ENCODE measurements at places on chromosomes 7 and 10.

DNA sequence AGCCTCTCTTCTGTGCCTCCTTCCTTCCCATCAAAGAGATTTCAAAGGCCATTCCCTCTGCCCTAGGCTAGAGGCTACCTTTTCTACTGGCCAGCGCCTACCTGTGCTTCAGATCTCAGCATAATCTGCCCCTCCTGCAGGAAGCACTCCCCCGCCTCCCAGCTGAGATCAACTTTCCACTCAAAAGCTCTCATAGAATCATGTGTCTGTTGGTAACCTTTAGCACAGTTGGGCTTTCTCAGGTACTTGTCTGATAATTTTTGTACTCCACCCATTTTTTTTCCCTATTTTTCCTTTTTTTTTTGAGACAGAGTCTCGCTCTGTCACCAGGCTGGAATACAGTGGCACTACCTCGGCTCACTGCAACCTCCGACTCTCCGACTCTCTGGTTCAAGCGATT, 231.0 kb upstream of the PRSS58 start:
- DNase-seq: no peak

DNA sequence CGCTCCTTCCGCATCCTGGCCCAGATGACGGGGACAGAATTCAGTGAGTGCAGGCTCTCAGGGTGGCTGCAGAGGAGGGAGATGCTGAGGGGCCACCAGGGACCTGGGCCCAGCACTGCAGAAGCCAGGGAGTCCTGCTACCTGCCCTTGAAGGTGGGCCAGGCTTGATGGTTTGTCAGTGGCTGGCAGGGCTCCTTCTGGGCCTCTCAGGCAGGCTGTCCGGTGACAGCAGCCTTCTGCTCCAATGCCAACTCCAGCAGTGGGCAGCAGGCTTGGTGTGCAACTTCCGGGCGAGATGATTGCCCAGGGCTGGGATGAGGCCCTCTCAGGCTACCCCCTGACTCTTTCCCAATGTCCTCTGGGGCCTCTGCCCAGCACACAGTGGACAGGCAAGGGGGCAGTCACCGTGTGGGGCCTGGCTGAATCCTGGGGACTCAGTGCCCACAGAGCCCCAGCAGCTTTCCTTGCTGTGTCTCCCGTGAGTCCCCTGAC, 23.8 kb downstream of the LDB3 start:
- DNase-seq: no peak

DNA sequence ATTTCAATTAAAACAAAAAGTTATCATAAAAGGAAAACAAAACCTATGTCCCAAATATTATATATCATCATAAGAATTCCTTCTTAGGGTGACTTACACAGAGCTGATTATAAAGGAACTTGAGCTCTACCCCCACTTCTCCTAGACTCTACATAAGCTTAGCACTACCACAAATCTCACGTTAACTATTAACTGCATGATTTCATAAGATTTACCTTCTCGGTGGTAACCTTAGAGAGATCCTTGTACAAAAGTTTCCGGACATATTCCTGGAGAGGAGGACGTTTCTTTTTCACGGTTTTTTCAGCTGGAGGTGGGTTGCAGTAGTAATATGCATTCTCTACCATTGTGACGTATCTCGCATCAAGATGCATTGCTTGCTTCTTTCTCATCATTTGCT, 83.7 kb downstream of the UPF2 start:
- DNase-seq: no peak

GRCh38 chr10:105534086-105534485, 893.0 kb downstream of the SORCS3 start:
- DNase-seq: no peak

GRCh38 chr7:18889436-18889835, 228.0 kb downstream of the TWIST1 start:
- DNase-seq: no peak

- no peak for DNase-seq
Observed at GRCh38 chr7:35498416-35498815, 196.5 kb downstream of the HERPUD2 start.

GRCh38 chr7:22723181-22723601, 3.8 kb upstream of the IL6 start:
- no peak for DNase-seq

GRCh38 chr7:135209225-135209834, 2.0 kb downstream of the WDR91 start:
- DNase-seq: no peak

DNA sequence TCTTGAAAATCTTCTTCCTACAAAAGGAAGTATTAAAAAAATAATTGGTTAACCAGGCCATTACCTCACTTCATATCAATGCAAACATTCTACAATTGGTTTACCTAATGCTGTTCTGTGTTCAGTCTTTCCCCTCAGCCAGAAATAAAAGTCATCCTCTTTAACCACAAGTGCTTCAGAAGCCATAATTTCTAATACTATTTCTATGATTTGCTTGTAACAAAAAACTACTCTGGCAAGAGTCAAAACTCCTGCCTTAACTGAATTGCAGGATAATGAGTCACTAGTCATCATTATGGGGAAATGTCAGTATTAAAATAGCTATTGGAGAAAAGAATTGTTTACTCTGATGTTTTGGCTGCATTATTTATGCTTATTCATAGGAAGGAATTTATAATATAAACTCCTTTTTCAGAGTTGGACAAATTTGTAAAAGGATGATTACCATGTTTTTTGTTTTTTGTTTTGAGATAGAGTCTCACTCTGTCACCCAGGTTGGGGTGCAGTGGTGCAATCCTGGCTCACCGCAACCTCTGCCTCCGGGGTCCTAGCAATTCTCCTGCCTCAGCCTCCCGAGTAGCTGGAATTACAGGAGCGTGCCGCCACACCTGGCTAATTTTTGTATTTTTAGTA, 55.5 kb upstream of the ODAD2 start:
- DNase-seq: no peak

DNA sequence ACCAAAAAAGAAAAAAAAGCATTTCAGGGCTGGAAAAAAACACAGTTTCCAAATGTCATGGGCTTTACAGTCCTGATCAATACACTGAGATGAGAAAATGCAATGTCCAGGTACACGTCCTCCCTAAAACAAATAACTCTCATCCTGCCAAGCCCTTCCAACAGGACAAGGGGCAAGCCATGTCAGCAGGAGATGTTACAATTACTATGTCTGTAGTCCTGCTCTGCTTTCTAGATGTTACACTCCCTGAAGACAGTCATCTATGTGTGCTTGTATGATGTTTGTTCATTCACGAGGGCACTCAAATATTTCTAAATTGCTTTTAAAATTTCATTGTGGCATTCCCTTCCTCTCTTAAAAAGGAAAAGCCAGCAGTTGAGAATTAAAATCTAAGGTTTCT, 103.2 kb downstream of the SORBS1 start:
- no peak for DNase-seq

- no peak for DNase-seq
Observed at GRCh38 chr10:81179324-81179723, 641.6 kb downstream of the SH2D4B start.

- DNase-seq: no peak
Observed at GRCh38 chr10:1169186-1169885, 113.2 kb downstream of the WDR37 start.

DNA sequence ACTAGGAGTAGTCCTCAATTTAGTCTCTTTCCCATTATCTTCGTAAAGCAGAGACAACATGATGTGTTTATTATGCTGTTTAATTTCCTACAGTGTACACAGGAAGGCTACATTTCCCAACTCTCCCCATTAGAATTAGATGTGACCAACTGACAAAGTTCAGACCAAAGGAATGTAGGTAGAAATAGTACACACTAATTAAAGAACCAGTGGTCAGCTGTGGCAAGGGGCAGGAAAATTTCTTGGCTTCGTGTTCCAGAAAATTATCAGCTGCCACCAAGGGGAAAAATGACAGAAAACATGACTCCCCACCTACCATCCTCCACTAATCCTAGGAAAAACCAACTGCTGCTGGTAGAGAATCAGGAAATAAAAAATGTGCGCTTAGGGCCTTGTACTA, 125.6 kb downstream of the PPP1R3A start:
- DNase-seq: no peak

DNA sequence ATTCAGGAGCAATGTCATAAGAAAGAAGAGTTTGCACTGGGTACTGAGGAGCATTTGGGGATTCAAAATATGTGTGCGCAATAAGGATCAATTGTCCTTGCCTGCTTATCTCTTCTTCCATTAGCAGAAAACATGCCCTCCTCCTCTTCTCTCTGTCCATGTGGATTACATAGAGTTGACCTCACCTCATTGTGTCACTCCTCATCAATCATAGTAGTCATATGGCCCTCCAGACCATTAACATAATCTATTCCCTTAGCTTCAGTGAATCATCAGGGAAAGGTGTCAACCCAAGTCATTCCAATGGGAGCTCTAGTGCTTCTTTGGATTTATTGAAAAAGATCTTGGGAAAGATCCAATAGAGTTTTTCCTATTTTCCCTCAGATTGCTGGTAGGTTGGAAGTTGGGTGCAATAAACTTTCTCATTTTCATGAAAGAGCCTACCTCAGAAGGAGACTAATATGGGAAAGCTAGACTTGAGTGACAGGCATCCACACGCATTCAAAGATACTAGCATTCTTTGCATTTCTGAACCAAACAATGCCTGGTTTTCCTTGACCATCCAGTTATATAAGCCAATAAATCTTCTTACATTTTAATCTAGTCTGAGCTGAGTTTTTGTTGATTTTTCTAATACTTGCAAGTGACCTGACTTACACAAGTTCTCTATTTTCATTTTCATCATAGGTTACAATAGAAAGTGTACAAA, 71.5 kb upstream of the FAM13C start:
- no peak for DNase-seq

DNA sequence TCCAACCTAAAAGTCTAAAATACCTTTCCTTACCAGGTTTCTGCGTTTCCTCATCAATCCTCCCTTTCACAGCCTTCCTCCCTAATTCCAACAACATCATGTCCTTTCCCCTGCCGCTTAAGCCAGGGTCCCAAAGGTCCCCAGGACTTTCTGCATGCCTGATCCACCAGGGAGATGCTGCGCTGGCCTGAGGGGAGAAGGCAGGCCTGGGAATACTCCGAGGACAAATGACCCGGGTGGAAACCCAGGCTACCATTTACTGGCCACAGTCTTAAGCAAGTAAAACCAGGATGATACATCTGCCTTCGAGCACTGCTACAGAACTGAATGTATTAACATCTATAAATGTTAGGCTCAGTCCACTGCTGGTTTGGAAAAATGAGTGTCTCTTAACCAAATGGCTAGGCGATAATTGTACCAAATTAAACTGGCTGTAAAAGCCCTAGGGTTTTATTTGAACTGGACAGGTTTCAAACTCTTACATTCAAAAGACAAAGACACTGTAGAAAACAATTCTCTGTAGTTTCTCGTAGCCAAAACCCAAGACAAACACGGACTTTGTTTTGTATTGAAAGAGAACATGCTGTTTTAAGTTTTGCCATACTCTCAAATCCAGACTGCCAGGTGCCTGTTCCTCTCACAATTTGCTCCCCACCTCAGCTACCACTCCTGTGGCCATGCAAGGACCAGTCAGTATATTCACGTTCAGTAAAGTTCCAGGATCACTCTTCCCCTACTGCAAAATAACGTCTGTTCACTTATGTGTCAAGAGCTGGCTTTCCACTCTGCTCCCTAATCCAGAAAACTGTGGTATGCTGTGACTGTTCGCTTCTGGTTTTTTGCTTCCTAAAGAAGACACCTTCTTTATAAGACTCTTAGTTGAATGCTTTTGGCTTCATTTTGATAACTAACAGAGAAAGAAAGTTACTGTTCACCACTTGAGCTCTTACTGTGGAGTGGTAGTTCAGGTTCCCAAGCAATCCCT, 145.7 kb downstream of the RNF216 start:
- DNase-seq: no peak

GRCh38 chr7:132609222-132609621, 33.0 kb upstream of the PLXNA4 start:
- no peak for DNase-seq

GRCh38 chr10:104809288-104810090, 168.4 kb downstream of the SORCS3 start:
- no peak for DNase-seq

DNA sequence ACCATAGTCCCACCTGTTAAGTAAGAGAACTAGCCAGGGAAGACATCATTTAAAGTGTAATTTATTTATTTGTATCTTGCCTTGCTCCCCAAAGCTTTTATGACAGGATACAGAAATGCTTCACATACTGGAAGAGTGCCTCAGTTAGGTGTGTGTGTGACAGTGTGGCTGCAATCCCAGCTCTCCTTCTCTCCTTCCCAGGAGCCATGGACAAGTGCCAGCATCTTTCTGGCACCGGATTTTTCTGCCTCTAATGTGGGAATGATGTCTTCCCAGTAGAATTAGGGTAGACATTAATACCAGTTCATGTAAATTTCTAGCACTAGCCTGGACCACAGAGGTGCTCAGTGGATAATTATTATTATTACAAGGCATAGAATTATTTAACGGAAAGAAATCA, 30.3 kb upstream of the ATXN7L1 start:
- no peak for DNase-seq

- DNase-seq: no peak
Observed at GRCh38 chr7:54544527-54545240, 2.5 kb downstream of the VSTM2A start.

- DNase-seq: no peak
Observed at GRCh38 chr7:3859431-3859830, 558.4 kb downstream of the SDK1 start.

DNA sequence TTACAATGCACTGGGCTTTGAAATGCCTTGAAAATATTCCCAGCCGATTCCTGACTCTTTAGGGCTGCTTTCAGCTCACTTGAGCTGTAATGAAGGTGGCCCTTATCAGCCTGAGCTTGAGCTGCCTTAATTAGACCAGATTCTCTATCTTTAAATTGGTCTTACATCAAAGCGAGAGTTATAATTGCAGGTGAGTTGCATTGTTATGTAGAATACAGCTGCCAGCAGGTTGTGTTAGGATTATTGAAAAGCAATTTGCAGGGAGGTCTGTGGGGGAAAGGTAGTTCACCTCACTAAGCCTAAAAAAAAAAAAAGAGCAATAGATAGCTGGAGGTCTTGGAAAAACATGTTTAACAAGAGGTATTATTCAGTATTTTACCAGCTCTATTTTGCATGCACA, 142.2 kb upstream of the HABP2 start:
- DNase-seq: no peak

- no peak for DNase-seq
Observed at GRCh38 chr7:81590131-81590530, 179.7 kb downstream of the HGF start.

- no peak for DNase-seq
Observed at GRCh38 chr7:117908031-117908795, 35.0 kb upstream of the CTTNBP2 start.

GRCh38 chr7:55018361-55019190, at the start of gene EGFR:
EGFR (plus strand) TSS chr7:55019017; CDS start chr7:55019278, 261 bp downstream.
- DNase-seq: no peak

GRCh38 chr10:110425684-110426293, 71.9 kb upstream of the DUSP5 start:
- no peak for DNase-seq

DNA sequence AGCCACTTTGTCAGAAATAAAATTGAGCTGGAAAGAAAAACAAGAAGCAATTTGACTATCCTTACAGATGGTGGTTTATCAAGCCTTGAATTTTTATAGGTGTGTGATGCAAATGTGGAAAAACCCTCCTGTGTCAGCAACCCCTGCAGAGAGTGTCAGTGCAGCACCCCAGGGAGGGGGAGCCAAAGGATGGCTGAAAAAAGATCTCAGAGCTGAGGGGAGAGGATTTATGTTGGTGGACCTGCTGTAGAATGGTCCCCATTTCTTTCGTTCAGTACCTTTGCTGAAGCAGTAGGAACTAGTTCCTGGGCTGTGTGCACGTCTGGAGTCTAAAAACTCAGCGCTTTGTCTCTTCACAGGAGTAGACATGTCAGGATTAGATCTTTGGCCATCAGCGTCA, 239.0 kb downstream of the PHTF2 start:
- no peak for DNase-seq
